ENCODE measurements at places on chromosomes 11 and 22. TPM values are rescaled to one million over a fixed set of nuclear protein-coding genes. Genes with fewer than 3 reads are reported as not detected.
A peak's percentile ranks its signal among the peaks of the same experiment; 100 is the strongest.

- H3K36me3 ChIP-seq: no peaks in the 10 kb centered on the region
- no peaks in the 10 kb centered on the region for H3K27me3 ChIP-seq
- no peak for DNase-seq
- no peak overlapping the region for H3K4me3 ChIP-seq
These were observed 108.0 kb upstream of the SYN3 start for GRCh38 chr22:33166206-33166605.

GRCh38 chr11:48024635-48025071 is 44.3 kb downstream of the PTPRJ start:
- H3K4me1 ChIP-seq: peaks cover 4% of the 10 kb centered on the region
- H3K27me3 ChIP-seq: no peaks in the 10 kb centered on the region
- no peaks in the 10 kb centered on the region for H3K36me3 ChIP-seq
- no peak overlapping the region for H3K4me3 ChIP-seq
- no peak for DNase-seq
- H3K27ac ChIP-seq: no peak overlapping the region

DNA sequence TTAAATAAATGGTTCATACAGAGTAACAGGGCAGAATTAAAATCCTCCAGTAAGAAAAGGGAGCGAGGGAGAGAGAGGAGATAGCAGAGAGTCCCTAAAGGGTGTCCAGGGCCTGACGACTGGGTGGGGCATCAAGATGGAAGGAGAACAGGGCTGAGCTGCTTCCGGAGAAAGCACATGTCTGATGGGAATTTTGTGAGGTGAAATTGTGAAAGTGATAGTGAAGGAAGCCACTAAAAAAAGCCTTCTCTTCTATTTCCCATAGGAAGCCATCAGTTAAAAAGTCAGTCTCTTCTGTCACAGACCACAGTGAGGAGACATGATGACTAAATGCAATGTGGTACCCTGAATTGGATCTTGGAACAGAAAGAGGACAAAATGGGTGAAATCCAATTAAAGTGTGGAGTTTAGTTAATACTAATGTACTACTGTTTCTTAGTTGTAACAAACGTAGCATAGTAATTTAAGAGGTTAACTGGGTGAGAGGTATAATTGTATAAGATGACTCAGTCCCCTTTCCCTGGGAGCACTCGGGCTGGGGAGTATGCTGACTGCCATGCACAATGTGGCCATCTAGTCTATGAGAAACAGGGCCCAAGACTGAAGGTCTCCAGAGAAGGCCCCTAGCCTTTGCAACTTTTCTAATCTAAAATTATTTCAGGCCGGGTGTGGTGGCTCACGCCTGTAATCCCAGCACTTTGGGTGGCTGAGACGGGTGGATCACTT is 29.5 kb upstream of the FCHSD2 start:
- no peaks in the 10 kb centered on the region for H3K27me3 ChIP-seq
- no peaks in the 10 kb centered on the region for H3K4me1 ChIP-seq
- peak; percentile 25 for DNase-seq
- H3K27ac ChIP-seq: no peak overlapping the region
- no peaks in the 10 kb centered on the region for H3K36me3 ChIP-seq

GRCh38 chr11:72740060-72740424 is 12.2 kb downstream of the ARAP1 start:
- no peaks in the 10 kb centered on the region for H3K27me3 ChIP-seq
- peaks cover 35% of the 10 kb centered on the region for H3K4me1 ChIP-seq
- no peak overlapping the region for H3K4me3 ChIP-seq
- no peaks in the 10 kb centered on the region for H3K36me3 ChIP-seq
- H3K27ac ChIP-seq: no peak overlapping the region
- DNase-seq: no peak

- H3K27me3 ChIP-seq: peaks cover 43% of the 10 kb centered on the region
- H3K27ac ChIP-seq: no peak overlapping the region
- no peak overlapping the region for H3K4me3 ChIP-seq
- no peaks in the 10 kb centered on the region for H3K4me1 ChIP-seq
These were observed 632 bp downstream of the KRTAP5-2 start for GRCh38 chr11:1597331-1597993.

GRCh38 chr11:107679255-107680024 is 32.4 kb downstream of the SLN start:
- no peaks in the 10 kb centered on the region for H3K36me3 ChIP-seq
- H3K4me3 ChIP-seq: no peak overlapping the region
- H3K4me1 ChIP-seq: no peaks in the 10 kb centered on the region
- no peak for DNase-seq
- H3K27ac ChIP-seq: no peak overlapping the region

GRCh38 chr11:127651888-127652221 is 651.3 kb upstream of the KIRREL3 start:
- no peaks in the 10 kb centered on the region for H3K27me3 ChIP-seq
- peaks cover 6% of the 10 kb centered on the region for H3K4me1 ChIP-seq
- H3K4me3 ChIP-seq: no peak overlapping the region
- peak; percentile 48 for DNase-seq
- H3K36me3 ChIP-seq: no peaks in the 10 kb centered on the region

- no peak overlapping the region for H3K27ac ChIP-seq
- no peaks in the 10 kb centered on the region for H3K36me3 ChIP-seq
- peaks cover 21% of the 10 kb centered on the region for H3K27me3 ChIP-seq
- H3K4me1 ChIP-seq: no peaks in the 10 kb centered on the region
- no peak overlapping the region for H3K4me3 ChIP-seq
These were observed 21.0 kb upstream of the HTATIP2 start for GRCh38 chr11:20342347-20343141.

DNA sequence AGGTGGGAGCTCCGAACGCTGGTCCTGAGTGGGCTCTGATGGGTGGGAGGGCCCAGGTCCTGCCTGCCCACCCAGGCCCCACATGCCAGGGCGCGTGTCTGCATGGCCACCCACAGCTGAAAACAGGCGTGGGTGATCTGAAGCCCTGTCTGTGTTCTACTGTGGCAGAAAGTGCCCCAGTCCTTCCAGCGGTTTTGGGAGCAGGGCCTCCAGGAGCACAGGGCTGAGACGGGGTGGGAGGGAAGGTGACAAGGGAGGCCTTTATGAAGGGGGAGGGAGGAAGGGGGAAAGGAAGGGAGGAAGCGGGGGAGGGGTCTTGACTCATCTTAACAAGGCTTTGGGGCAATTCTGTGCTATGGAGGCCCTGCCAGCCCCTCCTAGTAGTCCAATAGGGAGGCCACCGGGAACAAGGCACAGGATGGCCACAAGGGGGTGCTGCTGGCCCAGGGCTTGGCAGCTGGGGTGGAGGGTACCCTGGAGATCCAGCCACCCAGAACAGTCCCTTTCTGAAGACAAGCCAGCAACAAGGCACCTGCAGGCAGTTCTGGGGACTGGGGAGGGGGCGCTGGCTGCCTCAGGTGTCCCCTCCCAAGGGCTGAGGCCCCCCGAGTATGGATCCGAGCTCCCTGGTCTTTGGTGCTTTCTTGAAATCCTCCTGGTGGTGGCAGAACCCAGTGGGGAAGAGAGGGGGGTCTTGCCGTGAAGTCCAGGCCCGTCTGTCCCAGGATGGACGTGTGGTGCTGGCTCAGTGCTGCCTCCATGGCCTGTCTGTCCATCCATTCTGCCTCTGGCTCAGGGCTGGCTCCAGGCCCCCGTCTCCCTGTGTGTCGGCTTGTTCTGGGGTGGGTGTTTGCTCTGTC is 6.3 kb upstream of the FADS3 start:
- peak; percentile 53 for DNase-seq
- H3K27me3 ChIP-seq: no peaks in the 10 kb centered on the region
- H3K4me1 ChIP-seq: peaks cover 3% of the 10 kb centered on the region

- peaks cover 1% of the 10 kb centered on the region for H3K36me3 ChIP-seq
- peak; percentile 91 for DNase-seq
- H3K4me3 ChIP-seq: no peak overlapping the region
- H3K4me1 ChIP-seq: no peaks in the 10 kb centered on the region
- H3K27ac ChIP-seq: peak overlapping the region; percentile 53
These were observed 18.0 kb downstream of the SOX6 start for GRCh38 chr11:16338393-16338792.

DNA sequence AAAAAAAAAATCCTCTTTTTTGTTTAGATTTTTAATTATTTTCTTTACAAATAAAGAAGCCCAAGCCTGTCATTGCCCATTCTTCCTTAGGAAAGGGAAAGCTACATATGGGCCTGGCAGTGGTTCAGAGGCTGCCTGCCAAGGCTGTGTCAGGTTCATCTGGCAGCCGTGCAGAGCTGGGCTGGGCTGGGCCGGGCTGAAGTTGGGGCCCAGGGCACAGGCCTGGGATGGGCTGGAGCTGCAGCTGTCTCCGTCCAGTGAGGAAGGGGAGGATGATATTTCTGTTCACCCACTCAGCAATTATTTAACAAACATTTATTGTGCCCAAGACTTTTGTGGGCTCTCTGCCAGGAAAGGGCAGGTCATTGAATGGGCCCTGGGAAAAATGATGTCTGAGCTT is 4.6 kb downstream of the PRR5L start:
- peak; percentile 17 for DNase-seq
- no peaks in the 10 kb centered on the region for H3K36me3 ChIP-seq
- no peak overlapping the region for H3K27ac ChIP-seq

DNA sequence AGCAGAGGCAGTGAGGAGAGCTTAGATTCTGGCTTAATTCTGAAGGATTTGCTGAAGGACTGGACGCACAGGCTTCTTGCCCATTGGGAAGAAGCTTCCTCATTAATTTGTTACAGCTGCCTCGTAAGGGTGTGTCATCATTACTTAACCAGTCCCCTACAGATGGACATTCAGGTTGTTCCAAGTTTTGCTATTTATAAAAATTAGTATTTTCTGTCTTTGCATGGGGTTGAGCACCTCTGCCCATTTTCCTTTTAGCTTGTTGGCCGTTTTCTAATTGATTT is 38.1 kb downstream of the CAPN1 start:
- no peak for DNase-seq
- H3K36me3 ChIP-seq: 0 out of 2 replicates have a peak, but pooled peaks cover 1% of the 10 kb centered on the region
- no peak overlapping the region for H3K4me3 ChIP-seq
- no peak overlapping the region for H3K27ac ChIP-seq

DNA sequence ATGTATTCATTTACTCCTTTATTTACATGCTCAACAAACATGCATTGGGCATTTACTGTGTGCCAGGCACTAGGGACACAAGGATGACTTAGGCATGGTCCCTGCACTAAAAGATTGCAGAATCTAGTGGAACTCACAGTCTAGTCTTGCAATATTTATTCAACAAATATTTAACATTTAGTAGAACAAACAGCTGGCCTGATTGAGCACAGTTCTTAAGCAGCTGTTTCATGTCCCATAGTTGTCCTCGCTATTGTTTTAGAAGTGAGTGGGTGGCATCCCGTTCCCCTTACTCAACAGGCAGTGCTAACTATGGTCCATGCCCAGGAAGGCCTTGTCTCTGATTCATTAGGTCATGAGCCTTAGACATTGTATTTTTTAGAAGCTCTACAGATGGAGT is 459.9 kb upstream of the CADM1 start:
- H3K4me1 ChIP-seq: peaks cover 2% of the 10 kb centered on the region
- no peak overlapping the region for H3K27ac ChIP-seq
- no peaks in the 10 kb centered on the region for H3K27me3 ChIP-seq
- H3K4me3 ChIP-seq: no peak overlapping the region
- no peaks in the 10 kb centered on the region for H3K36me3 ChIP-seq

Gene SELENOM
- polyA plus RNA-seq: 270 TPM

Gene TCP11L1
- polyA plus RNA-seq: 13.7 TPM

Gene SHISA8
- polyA plus RNA-seq: not detected

Gene TSGA10IP
- polyA plus RNA-seq: 0.21 TPM

Gene TENM4
- 7.6 TPM for polyA plus RNA-seq

Gene LRRC32
- polyA plus RNA-seq: 13.7 TPM

Gene C22orf42
- polyA plus RNA-seq: not detected

Gene APLNR
- polyA plus RNA-seq: not detected

Gene NELL1
- not detected for polyA plus RNA-seq
